ENCODE measurements at places on chromosomes 12 and 14. TPM values are rescaled to one million over a fixed set of nuclear protein-coding genes. Genes with fewer than 3 reads are reported as not detected.

- no peak for DNase-seq
Measured at GRCh38 chr14:78921856-78922255, 751.7 kb downstream of the NRXN3 start.

DNA sequence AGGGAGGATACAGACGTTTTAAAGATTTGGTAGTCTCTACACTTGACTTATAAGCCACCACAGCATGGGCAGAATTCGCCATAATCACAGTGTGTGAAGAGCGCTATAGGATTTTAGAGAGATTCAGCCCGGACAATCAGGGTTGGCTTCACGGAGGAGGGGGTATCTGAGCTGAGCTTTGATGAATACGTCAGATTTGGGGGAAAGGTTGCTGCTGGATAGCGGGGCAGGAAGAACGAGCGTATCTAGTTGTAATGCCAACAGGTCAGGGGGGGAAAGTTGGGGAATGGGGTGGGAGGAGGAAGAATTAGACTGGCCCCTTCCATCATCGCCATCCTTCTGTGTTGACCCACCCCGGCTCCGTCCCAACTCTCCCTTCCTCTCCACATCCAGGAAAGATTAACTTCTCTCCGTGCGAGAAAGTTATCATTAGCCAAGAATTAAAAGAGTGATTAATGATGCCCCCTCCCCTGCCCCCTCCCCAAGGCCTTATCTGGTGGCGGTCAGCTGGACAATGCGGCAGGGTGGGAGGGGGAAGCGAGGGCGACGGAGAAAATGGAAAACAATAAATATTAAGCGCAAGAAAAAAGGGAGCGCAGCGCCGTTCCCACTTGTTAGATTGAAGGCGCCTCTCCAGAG, 13.5 kb upstream of the GPATCH2L start:
- no peak for DNase-seq

- DNase-seq = no peak
Measured at GRCh38 chr12:112148031-112148513, 22.7 kb downstream of the TRAFD1 start.

- DNase-seq = no peak
Measured at GRCh38 chr14:64873506-64874219, 6.0 kb downstream of the SPTB start.

GRCh38 chr14:50139192-50139591, 22.8 kb upstream of the VCPKMT start:
- no peak for DNase-seq

DNA sequence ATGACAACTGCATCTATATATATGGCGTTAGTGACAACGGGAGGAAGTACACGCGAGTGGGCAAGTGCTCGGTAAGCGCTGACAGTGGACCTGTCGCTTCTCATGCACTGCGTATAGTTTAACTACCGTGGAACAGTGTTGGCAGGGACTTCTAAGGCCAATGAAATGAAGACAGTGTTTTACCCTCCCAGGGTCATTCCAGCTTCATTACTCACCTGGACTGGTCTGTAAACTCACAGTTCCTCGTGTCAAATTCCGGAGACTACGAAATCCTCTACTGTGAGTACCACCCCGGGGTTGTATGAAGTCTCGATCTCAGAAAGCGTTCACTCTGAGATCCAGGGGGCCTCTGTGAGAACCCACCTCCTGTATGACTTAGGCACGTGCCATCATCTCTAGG, 129.2 kb upstream of the EVL start:
- DNase-seq = no peak

DNA sequence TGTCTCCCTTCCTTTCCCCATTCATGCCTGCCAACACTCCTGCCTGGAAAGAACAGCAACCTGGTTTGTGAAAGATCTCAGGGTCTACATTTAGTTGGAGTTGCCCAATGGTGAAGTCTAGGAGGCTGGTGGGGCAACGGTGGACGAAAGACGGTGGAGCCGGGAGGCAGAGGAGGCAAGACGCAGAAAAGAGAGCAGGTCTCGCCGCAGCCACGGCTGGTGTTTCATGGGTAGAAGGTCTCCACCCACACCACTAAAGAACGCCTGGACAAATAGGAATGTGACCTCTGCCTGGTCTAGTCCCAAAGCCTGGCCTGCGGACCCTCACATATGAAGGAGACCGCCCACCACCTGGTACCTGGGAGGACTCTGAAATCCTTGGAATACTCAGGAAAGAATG, 185.6 kb downstream of the ALG10 start:
- no peak for DNase-seq

- DNase-seq = no peak
Measured at GRCh38 chr12:29299633-29300032, 81.3 kb downstream of the ERGIC2 start.

GRCh38 chr12:125055591-125055990, 9.6 kb upstream of the AACS start:
- no peak for DNase-seq

DNA sequence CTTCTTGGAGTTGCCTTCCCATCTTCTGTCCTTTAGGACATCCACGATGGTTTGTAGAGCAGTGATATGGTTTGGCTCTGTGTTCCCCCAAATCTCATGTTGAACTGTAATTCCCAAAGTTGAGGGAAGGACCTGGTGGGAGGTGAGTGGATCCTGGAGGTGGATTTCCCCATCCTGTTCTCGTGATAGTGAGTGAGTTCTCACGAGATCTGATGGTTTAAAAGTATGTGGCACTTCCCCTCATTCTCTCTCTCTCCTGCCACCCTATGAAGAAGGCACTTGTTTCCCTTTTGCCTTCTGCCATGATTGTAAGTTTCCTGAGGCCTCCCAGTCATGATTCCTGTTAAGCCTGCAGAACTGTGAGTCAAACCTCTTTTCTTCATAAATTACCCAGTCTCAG, 99.2 kb downstream of the BRMS1L start:
- DNase-seq = no peak

GRCh38 chr14:46053221-46053620, 598.4 kb downstream of the RPL10L start:
- DNase-seq = no peak

DNA sequence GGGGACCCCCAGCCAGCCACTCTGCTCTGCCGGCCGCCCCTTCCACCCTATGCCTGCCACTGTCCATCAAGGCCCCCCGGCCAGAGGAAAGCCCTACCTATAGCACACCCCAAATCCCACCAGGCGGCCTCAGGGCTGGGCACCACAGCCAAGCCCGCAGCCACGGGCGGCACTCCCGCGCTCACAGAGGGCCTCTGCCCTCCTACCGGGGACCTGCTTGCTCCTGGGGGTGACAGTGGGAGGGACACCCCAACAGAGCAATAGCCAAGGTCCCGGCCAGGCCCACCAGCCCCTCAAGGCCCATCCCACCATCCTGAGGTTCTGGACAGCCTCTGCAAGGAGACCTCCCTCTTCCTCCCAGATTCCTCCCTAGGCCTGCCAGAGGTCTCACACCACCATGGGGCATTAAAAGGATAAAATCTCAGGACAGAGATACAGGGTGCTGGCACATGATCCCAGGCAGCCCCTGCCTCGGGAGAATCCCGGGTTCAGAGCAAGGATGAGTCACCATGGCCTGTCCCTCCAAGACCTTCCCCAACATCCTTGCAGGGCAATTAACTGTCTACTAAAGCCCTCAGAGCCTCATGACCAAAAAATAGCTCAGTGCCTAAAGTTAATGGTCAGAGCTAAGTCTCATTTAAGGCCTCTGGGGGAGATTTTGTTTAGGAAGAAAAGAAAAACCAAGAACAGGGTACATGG, 17.1 kb downstream of the CCDC85C start:
- DNase-seq = no peak

DNA sequence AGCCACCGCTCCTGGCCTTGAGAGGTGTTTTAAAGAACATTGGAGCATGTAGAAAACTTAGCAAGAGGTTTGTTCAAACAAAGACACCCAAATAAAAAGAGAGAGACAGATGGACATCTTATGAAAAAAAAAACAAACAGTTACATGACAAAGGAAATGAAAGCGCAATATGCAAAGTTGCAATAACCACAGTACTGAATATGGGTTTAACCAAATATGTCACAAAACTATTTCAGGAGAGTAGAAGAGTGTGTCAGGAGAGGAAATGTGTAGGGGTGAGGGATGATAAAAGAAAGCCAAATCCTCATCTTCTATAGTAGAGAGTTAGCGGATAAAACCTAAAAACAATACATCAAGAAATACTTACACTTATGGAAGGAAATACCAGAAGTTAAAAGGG, 98.4 kb downstream of the GTF2A1 start:
- DNase-seq = no peak

- no peak for DNase-seq
Measured at GRCh38 chr12:118034429-118035189, 18.1 kb downstream of the RFC5 start.

The GALNT4 gene
- 0.98 TPM for total RNA-seq

The RFX4 gene
- not detected for total RNA-seq

The GMPR2 gene
- total RNA-seq = 55.8 TPM

The AQP2 gene
- not detected for total RNA-seq

The BIN2 gene
- total RNA-seq = not detected

The IL26 gene
- not detected for total RNA-seq

Measured in glutamatergic neuron (in vitro differentiated cells).